ENCODE measurements at places on chromosomes 13 and 19.
A peak's percentile ranks its signal among the peaks of the same experiment; 100 is the strongest.

GRCh38 chr13:37608750-37609339, 10.3 kb upstream of the POSTN start:
- DNase-seq, result no peak

DNA sequence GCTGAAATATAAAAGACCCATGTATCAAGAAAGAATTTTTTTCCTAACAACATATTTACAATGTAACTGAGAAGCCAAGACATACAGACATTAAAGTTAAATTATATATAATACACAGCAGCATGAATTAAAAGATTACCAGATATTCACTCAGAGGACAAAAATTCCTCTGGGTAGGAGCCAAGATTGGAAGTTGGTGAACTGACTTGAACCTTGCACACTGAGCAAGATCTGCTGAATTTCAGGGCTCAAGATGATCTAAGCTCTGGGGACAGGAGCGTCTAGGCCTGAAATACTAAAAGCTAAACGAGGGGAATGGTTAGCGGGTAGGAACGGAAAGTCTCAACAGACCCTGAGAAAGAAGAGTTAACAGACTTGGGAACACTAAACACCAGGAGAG, 8.5 kb downstream of the FOXO1 start:
- no peak for DNase-seq

DNA sequence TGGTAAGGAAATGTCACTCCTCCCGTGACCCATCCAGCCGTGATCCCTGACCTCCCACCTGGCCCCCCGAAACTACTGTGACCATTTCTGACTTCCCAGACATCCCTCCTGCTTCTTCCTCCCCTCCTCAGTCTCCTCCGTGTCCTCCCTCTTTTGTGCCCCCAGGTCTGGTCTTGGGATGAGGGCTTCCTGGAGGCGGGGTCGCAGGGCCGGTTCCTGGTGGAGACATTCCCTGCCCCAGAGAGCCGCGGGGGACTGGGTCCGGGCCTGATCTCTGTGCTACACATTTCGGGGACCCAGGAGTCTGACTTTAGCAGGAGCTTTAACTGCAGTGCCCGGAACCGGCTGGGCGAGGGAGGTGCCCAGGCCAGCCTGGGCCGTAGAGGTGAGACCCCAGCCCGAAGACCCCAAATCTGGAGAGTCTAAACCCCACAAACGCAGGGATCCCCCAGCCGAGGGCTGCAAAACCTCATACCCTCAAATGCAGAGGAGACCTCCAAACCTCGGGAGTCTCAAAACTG, 5.0 kb downstream of the KIRREL2 start:
- no peak for DNase-seq

DNA sequence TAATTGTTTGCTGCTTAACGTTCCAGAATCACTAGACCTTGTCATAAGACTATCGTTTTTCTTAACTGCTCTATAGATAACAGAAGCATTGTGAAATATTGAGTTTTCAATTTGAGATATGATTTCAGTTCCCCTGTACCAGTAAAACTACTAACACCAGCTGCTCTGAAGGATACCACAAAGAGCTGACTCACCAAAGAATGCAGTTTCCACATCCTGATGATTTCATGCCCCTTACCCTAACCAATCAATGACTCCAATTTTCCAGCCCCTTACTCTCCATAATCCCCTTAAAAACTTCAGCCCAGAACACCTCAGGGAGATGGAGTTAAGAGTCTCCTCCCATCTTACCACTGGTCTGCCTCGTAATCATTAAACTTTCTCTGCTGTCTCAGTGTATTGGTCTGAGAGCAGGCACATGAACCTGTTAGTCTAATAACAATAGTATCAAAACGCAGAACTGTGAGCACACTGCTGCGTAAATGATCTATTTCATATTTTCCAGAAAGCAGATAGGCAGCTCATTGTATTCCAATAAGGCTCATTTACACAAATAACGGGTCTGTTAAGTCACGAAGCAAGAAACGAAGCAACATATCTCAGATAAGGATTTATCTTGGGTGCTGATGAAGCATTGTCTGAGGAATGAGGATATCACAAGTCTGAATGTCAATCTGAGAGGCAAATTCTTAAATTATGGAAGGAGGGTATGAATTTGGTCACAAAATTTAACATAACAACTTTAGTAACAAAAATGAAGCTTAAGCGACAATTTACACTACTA, 14.1 kb upstream of the CCNA1 start:
- no peak for DNase-seq

GRCh38 chr13:70622796-70623195, 514.5 kb upstream of the KLHL1 start:
- DNase-seq, result no peak

DNA sequence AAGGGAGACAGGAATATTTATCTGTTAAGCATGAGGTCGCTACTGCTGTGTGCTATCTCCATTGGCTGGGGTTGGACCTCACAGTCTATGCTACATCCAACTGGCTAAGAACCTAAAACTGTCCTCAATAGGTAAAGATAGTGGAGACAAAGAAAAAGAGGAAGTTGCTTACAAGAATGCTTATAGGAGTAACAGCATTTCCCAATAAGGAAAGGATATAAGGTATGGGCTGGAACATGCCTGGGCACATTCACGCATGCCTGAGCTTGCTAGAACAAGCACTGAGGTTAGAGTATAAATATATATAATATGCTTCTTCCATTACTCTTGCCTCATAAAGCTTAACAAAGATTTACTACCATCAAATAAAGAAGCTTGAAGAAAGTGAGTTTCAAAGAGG, 47.9 kb upstream of the CEACAM21 start:
- no peak for DNase-seq

- DNase-seq, result no peak
Observed at GRCh38 chr13:92510416-92510815, 716.2 kb upstream of the GPC6 start.

- no peak for DNase-seq
Observed at GRCh38 chr13:51747438-51748434, 56.2 kb downstream of the DHRS12 start.

DNA sequence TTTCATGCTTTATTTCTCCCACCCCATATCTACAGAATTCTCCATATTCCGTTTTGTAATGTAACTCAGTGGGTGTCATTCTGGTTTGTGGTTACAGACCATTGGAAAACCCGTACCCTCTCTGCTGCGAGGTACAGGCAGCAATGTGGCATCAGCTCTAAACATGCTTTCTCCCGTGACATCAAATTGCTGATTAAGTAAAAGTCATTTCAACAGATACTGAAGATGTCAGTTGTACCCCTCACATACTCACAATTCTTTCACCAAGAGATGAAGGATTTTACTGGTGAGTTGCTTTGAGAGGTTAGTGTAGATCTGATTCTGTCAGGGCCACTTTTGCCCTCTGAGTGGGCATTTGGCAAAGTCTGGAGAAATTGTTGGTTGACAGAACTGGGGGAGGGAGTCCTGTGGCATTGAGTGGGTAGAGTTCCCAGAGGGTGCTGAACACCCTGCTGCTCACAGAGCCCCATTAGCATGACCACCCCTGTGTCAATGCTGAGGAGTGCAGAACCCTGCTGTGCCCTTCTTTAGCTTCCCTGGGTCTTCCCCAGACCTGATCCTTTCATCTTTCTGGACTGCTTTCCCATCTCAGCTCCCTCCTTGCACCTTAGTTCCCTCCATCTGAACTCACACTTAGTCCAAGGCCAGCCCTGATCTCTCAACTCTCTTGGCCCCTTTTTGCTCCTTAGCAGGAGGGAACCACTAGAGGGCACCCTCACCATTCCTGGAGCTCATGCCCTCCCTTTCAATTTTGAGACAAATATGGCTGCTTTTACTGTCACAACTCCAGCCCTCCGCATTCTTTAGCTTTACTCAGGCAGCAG, 39.9 kb upstream of the CEACAM8 start:
- peak; percentile 14 for DNase-seq

GRCh38 chr13:20295956-20296355, 63.8 kb upstream of the GJB6 start:
- no peak for DNase-seq

DNA sequence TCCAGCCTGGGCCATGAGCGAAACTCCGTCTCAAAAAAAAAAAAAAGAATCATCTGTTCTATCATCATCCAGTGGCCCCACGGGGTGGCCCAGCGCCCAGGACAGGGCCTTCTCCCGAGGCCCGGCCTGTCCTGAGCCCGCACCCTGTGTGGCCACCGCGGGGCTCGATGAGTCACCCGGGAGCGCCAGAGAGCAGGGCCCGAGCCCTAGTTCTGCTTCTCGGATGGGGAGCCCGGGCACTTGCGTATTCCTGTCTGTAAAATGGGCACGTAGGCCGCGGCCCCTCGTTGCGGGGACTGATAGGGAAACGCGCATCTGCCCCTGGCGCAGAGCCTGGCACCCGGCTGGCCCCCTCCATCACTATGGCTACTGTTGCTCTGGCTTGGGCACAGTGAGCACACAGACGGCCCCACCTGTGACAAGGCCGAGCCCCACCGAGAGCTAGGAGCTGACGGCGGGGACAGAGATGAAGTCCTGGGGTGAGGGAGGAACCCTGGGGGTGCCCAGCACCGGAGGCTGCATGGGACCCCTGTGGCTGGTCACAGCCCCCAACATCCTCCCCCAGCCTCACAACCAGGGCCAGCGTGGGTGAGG, 21.3 kb upstream of the UQCR11 start:
- DNase-seq, result no peak

- DNase-seq, result no peak
Observed at GRCh38 chr19:33293255-33294057, 8.9 kb downstream of the CEBPA start.

DNA sequence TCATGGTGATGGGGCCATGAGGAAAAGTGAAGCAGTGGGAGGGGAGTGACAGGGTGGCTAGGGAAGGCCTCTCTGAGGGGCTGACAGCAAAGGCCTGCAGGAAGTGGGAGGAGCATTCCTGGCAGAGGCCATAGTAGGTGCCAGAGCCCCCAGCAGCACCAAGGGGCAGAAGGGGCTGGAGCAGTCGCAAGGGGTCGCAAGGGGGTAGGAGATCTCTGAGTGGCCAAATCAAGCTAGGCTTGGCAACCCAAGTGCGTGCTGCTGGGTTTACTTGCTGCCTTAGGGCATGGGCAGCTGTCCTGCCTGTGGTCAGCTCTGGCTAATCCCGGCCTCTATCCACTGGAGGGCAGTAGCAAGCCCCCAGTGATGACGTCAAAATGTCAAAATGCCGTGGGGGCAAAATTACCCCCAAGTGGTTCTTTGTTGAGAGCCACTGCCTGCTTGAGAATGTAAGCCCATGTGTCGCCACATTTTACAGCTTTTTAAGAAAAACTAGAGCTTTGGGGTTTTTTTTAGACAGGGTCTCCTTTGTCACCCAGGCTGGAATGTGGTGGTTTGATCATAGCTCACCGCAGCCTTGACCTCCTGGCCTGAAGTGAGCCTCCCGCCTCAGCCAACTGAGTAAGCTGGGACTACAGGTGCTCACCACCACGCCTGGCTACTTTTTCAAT, 11.8 kb downstream of the CCDC97 start:
- DNase-seq, result no peak

GRCh38 chr19:35514282-35514809, 897 bp upstream of the DMKN start:
- DNase-seq, result no peak

DNA sequence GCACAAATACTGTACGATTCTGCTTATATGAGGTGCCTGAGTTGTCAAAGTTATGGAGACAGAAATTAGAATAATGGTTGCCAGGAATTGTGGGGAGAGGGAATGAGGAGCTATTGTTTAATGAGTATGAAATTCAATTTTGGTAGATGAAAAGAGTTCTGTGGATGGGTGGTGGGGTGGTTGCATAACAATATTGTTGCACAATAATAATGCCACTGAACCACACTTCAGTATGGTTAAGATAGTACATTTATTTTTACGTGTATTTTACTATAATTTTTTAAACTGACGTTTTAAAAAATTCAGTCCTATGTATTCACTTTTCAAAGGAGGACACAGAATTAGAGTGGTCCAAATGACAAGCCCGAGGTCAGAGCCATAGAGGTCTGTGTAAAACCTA, 1.8 kb upstream of the OXGR1 start:
- DNase-seq, result no peak
